ENCODE measurements at places on chromosomes 1 and 21.

DNA sequence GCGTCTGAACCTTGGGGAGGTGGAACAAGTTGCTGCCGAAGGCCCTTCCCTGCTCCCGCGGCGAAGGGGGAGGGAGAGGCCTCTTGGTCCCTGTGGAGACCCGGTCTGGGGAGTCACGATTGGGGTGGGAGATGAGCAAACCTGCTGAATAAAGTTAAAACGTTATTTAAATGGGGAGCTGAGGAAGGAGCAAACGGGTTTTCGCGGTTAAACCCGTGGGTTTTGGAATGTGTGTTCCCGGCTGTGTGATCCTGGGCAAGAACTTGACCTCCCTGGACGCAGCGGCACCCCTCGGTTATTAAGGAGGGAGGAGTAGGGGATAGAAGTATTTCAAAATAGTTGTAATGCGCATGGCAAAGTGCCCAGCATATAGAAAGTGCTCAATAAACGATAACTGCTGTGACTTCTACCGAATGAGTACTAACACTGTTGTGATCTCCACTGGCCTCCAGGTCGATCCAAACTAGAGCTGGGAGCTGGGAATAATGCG, 3.4 kb downstream of the FAM110D start:
- DNase-seq: no peak

DNA sequence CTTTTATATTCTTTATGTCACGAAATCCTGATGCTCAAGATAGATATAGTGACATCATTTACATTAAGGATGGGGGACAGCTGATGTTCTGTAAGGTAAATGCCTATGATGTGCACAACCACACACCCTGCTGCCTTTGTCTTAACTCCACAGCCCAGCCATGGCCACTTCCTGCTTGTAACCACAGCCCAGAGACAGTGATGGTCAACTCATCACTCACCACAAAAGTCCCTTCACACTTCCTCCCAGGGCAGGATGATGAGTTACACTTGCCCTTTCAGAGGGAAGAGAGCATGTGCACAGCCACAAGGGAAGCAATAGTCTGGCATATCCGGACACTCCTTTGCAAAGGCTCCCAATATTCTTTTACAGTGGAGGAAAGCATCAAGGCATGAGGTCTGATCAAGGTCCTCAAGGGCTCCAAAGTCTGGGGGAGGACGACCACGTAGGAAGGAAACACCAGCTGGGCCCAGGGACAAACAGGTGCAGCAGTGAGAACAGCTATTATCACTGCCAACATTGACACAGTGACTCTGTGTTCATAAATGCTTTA, 53.8 kb downstream of the PLPP3 start:
- no peak for DNase-seq

DNA sequence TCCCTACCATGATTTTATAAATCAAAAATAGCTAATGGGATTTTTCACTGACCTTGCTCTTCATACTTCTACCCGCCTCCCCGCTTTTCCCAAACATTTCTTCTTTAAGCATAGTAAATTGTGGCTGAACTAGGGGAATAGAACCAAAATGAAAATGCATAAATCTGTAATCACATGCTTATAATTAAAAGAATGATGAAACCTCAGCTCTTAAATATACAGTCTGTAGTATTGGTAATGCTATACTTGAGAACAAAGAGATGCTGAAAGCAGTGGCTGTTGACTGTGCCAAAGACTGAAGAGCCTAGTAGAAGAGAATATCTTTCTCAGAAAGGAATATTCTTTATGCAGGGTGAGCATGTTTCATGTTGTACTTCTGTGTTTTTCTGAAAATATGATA, 249.1 kb downstream of the GREM2 start:
- no peak for DNase-seq

- DNase-seq: no peak
Measured at GRCh38 chr1:117783606-117784396, 145.6 kb downstream of the GDAP2 start.

GRCh38 chr1:105684714-105685113, 1371.8 kb upstream of the PRMT6 start:
- DNase-seq: no peak

DNA sequence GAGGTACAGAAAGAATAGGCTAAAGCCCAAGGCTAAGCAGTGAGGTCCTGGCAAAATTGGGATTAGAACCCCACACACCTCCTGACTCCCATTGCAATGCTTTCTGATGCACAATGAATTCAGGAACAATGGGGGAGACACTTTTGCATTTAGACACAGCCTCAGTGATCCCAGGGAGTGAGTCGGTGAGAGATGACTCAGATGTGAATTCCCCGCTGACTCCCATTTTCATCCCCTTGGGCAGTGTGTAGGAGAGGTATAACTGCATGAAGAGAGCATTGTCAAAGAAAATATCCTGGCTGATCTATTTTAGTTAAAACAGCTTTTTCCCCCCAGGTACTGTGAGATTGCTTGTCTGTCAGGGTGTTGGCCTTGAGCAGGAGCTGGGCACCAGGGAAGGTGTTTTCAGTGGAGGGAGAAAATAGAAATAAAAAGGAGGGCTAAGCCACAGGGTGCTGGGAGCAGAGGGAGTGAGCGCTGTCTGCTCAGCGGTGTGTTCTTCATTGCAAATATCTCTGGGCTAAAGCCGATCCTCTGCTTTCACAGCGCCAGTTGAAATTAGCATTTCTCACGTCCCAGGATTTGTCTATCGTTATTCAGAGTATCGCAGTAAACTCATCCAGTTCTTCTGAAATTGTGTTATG, 247.7 kb upstream of the PTBP2 start:
- DNase-seq: no peak

DNA sequence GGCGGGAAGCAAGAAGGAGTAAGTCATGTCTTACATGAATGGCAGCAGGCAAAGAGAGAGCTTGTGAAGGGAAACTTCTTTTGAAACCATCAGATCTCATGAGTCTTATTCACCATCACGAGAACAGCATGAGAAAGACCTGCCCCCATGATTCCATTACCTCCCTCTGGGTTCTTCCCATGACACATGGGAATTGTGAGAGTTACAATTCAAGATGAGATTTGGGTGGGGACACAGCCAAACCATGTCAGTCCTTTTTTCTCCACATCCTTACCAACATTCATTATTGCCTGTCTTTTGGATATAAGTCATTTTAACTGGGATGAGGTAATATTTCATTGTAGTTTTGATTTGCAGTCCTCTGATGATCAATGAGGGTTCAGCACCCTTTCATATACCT, 81.0 kb downstream of the DIRAS3 start:
- DNase-seq: no peak

- DNase-seq: no peak
Measured at GRCh38 chr1:98783821-98784220, 122.3 kb downstream of the SNX7 start.

GRCh38 chr1:207742850-207743555, 8.9 kb upstream of the CD46 start:
- no peak for DNase-seq

- DNase-seq: no peak
Measured at GRCh38 chr1:97778718-97779117, 142.1 kb downstream of the DPYD start.

DNA sequence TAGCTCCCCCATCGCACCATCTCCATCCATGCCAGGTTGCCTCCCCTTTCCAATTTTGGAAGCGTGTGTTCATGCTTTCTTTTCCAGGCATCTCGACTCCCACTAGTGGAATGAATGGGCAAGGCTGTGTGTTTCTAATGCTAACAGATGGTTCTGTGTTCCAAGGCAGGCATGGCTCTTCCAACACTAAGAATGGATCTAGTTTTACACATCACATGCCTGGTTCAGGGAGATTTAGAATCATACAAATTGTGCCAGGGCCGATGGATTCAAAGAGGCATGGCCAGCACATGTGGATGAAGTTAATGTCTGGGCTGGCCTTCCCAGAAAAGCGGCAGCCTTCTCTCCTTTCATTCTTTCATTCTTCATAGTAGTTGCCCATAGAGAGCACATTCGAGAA, 438.7 kb downstream of the PRDM2 start:
- no peak for DNase-seq

DNA sequence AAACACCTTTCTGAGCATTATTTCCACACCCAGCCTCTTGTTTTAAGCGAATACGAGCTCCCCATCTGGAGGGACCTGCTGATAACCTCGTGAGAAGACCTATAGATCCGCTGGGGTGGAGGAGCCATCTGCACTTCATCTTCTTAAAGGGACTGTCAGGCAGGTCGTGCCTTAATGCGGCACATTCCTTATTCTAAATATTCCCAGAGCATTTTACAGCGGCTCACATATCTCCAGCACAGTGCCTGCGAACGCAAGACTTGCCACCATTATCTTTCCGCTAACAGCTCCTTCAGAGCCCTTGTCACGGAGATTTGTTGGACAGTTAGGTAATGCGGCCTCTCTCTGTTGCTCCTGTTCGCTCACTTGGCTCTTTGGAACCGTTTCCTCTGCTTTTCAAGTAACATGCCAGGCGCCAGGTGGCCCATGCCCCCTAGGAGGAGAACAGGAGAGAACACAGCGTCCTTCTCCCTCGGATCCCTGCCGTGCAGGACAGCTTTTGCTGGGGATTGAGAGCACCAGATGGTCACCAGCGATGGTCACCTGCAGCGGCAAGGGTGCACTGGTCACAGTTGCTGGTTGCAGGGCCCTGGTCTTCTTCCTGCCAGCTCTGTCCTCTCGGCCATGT, 162.4 kb downstream of the PGBD5 start:
- DNase-seq: no peak

All from activated naive CD8-positive, alpha-beta T cell treated with anti-CD3 and anti-CD28 coated beads for 36 hours (primary cell).